ENCODE measurements at places on chromosomes 16 and 17. TPM values are rescaled to one million over a fixed set of nuclear protein-coding genes. Genes with fewer than 3 reads are reported as not detected.

- no peak for DNase-seq
Observed at GRCh38 chr16:78591682-78592103, 492.2 kb downstream of the WWOX start.

- no peak for DNase-seq
Observed at GRCh38 chr17:49832840-49833599, 14.8 kb downstream of the TAC4 start.

DNA sequence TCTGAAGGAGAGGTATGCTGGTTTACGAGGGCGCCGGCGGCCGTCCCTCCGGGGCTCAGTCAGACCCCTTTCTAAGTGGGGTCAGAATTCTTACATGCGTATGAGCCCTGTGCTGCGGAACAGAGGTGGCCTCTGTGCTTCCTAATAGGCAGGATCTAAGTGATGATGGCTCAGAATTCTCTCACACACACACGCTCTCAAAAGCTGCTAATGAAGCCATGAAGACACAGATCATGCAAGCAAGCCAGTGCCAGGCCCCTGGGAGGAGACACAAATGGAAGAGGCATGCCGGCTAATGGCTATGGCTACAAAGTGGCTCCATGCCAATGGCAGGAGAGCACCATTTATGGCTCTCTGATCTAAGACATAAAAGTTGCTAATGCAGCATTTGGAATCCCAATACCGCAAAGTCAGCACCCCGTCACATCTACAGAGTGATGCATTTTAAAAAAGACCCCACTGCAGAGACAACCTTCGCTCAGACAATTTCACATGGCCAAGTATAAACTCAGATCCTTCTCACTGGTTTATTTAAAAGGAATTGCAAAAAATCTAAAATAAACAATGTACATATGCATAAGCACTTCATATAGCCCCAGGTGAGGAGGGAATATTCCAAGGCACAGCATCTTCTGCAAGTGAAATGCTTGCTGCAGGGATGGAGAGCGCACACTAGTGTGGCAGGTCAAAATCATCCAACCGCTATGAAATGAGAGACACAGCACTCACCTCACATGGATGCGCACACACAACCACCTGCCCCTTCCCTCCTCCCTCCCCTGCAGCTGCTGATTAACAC, 24.5 kb downstream of the NPLOC4 start:
- no peak for DNase-seq

Gene QRICH2
- polyA plus RNA-seq = 9.3 TPM

Measured in renal pelvis (tissue), 12 donors.